Dorsolateral prefrontal cortex (tissue), 122 donors: ENCODE measurements at places on chromosomes 6 and 20. TPM values are rescaled to one million over a fixed set of nuclear protein-coding genes. Genes with fewer than 3 reads are reported as not detected.

The BEND6 gene
- 32.1 TPM for total RNA-seq

The ECT2L gene
- total RNA-seq: not detected

The TTK gene
- total RNA-seq: not detected

The SMPDL3A gene
- total RNA-seq: 7.7 TPM

The VGLL2 gene
- total RNA-seq: not detected

The DNMT3B gene
- total RNA-seq: 2.2 TPM
